ENCODE measurements at places on chromosomes 4 and X. TPM values are rescaled to one million over a fixed set of nuclear protein-coding genes. Genes with fewer than 3 reads are reported as not detected.
A peak's percentile ranks its signal among the peaks of the same experiment; 100 is the strongest.

- peak; percentile 82 for DNase-seq
Measured at GRCh38 chr4:40918330-40918729, 168.6 kb downstream of the NSUN7 start.

GRCh38 chrX:20042221-20042620 is 51.4 kb upstream of the BCLAF3 start:
- no peak for DNase-seq

DNA sequence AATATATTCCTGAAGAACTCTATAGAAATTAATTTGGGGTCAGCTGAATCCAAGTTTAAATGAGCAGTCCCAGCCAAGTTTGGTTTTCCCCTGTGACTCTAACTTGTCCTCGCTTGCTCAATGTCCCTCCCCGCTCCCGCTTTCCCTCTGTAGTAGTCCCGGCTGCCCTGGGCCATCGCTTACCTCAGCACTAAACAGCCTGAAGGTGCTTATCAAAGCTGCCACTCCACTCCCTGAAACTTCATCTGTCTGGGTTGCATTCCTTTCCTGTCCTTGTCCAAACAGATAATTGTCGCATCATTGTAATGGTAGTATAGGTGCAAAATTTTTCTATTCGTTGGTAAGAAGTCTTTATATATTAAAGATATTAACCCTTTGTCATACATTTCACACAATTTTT is 12.8 kb downstream of the SLC25A43 start:
- no peak for DNase-seq

GRCh38 chr4:52780206-52780605 is 29.0 kb upstream of the ERVMER34-1 start:
- DNase-seq: no peak

Gene GLRA2
- total RNA-seq: not detected

All from tongue (tissue), 3 donors.